ENCODE measurements at places on chromosomes 7 and 10.

GRCh38 chr10:6615971-6616370 lies 35.9 kb upstream of the PRKCQ start:
- no peak for DNase-seq

GRCh38 chr10:25078658-25079431 lies 62.4 kb downstream of the THNSL1 start:
- no peak for DNase-seq

- DNase-seq: no peak
Measured at GRCh38 chr10:106680061-106680460, 484.4 kb downstream of the SORCS1 start.

- DNase-seq: no peak
Measured at GRCh38 chr10:51162002-51162401, 87.7 kb downstream of the PRKG1 start.

- DNase-seq: no peak
Measured at GRCh38 chr7:65509368-65510186, 135.9 kb downstream of the ZNF92 start.

- no peak for DNase-seq
Measured at GRCh38 chr7:22979861-22980260, 34.1 kb downstream of the HYCC1 start.

DNA sequence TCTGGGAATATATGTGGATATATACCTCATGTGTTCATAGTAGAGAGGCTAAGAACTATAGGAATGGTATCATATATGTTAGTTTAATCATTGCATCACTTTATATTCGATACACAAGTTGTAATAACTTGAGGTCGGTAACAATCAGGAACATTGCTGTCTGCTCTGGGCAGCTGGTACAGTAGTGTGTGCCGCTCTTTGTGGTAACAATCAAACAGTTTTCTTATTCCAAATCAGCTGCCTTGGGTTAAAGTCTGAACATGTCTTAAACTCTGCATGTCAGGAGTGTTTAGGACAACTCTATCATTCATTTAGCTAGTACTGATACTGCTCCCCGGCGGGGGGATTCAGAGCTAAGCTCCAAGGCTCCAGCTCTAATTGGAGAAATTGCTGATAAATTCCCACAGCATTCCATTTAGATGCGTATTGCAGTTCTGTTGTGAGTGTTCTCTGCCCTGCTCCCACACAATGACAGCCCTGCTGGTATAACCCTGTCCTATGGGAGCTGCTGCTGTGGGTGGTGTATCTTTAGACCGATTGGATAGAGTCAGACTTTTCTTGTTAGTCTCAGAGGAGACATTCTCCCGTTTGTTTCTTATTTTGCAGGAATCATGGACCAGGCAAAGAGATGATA lies 707.5 kb upstream of the FZD8 start:
- no peak for DNase-seq

- peak; percentile 37 for DNase-seq
Measured at GRCh38 chr10:97849687-97850402, at the start of gene GOLGA7B. Gene GOLGA7B, plus strand, starts transcription at chr10:97849843. Its CDS starts 461 bp downstream, at chr10:97850304.

DNA sequence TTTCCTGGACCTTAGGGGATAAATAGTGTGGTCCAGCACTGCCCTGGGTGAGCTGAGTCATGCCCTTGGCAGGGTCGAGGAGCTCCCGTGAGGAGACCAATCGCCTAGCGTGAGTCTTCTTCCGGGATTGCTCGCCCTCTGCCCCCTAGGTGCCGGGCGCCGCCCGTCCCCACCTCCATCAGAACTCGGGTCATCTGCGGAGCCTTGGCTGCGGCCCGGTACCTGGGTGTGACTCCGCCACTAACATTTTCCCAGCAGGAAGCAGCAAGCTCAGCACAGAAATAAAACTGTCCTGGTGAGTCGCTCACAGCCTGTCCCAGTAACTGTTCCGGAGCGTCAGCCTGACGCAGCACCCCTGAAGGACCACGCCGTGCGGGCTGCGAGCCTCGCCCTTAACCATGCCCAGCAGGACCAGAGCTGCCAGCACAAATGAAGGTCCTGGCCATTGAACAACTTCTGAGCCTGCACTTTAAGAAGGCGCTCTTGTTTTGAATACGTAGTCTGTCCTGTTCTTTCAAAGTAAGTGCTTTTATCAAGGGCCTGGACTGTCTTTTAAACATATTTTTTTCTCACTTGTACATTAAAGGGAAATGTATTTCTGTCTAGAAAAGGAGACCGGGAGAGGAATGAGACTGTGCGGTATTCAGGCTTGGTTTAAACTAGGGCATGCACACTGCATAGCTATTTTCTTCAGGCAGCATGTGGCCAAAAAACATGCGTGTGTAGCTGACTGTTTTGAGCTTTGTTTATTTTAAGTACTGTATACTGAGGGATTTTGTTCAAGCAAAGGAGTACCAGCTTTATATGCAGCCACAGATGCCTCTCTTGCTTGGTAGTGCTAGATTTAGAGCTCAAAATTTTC lies 136.7 kb downstream of the HECW1 start:
- DNase-seq: no peak

GRCh38 chr7:71776726-71777125 lies 635.4 kb downstream of the CALN1 start:
- no peak for DNase-seq

- peak; percentile 27 for DNase-seq
Measured at GRCh38 chr7:128135515-128136214, 104.4 kb upstream of the LRRC4 start.

GRCh38 chr10:61941202-61941681 lies 39.7 kb downstream of the ARID5B start:
- DNase-seq: no peak
